Activated T-helper 1 cell treated with anti-CD3 and anti-CD28 coated beads, Interleukin-12 subunit alpha, Interleukin-12 subunit beta, Interleukin-2, Interleukin-4 antibody, amounts not matched to agents 30 ng/mL and 10 ng/mL and 1 ng/mL, durations not matched to agents 14 hours and 24 hours and 36 hours (primary cell): ENCODE measurements at places on chromosomes 2 and 18. TPM values are rescaled to one million over a fixed set of nuclear protein-coding genes. Genes with fewer than 3 reads are reported as not detected.

BCL11A gene
- total RNA-seq, result not detected in 2 replicates

SOWAHC gene
- 0.24 and 0.31 TPM in 2 replicates for total RNA-seq

TTN gene
- 1.7 TPM in 2 replicates for total RNA-seq

NETO1 gene
- total RNA-seq, result not detected in 2 replicates

SPATA3 gene
- total RNA-seq, result not detected in 2 replicates

MAP3K19 gene
- total RNA-seq, result not detected in 2 replicates

DNA sequence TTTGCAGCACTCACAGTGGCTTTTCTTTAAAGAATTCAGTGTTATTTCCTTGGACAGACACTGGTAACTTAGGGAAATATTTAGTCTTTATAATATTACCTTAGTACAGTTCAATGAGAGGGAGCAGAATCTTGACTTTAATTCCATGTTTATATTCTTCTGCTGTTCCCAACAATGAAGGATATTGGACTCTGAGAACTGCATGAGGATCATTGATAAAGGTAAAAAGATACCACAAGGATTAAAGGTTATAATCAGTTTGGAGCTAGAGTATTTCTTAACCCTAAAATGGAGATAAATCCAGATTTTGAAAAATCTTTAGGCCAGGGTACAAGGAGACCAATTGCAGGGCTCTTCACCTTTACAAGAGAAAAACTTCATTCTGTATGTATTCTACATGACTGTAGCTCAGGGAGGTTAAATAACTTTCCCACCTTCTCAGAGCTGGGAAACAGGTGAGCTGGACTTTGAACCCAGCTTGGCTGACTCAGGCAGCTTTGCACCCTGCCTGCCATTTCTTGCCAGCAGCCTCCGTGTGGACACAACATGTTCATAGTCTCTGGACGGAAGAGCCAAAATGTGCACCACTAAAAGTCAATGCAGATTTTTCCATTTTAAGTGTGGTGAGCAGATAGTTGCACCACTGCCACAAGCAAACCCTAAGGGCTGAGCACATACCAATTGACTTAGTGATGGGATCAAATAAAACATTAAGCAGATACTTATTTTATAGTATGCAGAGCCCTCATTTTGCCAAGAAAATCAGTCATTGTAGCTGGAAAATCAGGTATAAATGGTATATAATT is 26.7 kb downstream of the UPP2 start:
- no peak for DNase-seq

DNA sequence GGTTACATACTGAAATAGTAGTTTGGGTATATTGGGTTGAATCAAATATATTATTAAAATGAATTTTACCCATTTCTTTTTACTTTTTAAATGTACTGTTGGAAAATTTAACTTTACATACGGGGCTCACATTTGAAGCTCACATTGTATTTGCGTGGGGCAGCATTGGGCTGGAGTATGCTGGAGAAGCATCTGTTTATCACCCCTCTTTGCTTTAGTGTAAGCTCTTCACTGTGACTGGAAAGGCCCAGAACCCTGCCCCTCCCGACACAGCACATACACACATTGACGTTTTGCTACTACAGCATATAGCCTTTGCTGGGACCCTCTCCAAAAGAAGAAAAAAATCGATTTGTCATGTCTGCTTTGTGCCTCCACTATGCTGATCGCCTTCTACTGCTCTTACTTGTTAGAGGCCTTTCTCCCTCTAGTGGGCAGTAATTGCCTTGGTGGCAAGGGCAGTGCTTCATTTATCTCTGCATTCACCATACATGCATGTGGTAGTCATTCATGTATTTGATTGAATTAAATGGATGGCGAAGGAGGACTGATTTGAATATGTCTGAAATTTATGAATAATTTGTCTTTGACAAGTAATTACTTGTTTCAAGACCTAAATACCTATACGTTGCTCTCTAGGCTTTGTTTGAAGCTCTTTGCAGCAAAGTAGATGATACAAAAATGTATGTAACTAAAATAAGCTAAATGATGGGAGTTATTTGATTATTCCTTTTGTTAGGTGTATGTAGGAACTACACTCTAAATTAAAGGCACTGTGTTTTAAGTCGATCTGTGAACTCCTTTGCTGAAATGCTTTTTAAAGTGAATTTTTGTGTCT is 37.4 kb downstream of the VAPA start:
- no peak for DNase-seq

- no peak for DNase-seq
Observed at GRCh38 chr18:58671632-58672564, 633 bp downstream of the MALT1 start.

- no peak for DNase-seq
Observed at GRCh38 chr2:11532416-11533055, 1.3 kb upstream of the GREB1 start.
